ENCODE measurements at places on chromosomes 2 and 18.

GRCh38 chr2:166405569-166405926, 29.8 kb upstream of the SCN9A start:
- no peak for DNase-seq

GRCh38 chr2:36409935-36410334, 54.4 kb downstream of the CRIM1 start:
- DNase-seq, result no peak

- no peak for DNase-seq
These were observed 658.6 kb upstream of the FANCL start for GRCh38 chr2:58899692-58900091.

DNA sequence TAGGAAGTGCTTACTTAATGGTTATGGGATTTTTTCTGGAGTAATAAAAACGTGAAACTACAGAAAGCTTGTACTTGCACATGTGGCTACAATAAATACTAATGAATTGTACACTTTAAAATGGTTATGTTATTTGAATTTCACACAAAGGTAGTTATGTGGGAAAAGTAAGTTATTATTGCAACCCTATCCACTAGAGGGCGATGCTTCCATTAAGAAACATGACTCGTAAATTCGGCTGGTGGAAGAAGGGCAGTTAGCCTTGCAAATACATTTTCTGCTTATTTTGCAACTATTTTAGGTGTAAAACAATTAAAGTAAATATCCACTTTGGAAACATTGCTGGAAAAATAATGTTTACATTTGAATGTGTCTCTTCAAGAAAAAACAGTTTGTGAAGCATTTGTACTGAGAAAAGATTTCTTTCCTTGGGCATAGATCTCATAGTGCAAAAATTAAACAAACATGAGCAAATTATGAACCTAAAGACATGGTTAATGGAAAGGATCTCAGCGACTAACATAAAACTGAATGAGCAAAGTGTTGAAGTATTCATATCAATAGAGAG, 68.1 kb upstream of the CSRNP3 start:
- DNase-seq, result peak; percentile 7

- no peak for DNase-seq
These were observed 124.1 kb upstream of the NYAP2 start for GRCh38 chr2:225275443-225275842.

DNA sequence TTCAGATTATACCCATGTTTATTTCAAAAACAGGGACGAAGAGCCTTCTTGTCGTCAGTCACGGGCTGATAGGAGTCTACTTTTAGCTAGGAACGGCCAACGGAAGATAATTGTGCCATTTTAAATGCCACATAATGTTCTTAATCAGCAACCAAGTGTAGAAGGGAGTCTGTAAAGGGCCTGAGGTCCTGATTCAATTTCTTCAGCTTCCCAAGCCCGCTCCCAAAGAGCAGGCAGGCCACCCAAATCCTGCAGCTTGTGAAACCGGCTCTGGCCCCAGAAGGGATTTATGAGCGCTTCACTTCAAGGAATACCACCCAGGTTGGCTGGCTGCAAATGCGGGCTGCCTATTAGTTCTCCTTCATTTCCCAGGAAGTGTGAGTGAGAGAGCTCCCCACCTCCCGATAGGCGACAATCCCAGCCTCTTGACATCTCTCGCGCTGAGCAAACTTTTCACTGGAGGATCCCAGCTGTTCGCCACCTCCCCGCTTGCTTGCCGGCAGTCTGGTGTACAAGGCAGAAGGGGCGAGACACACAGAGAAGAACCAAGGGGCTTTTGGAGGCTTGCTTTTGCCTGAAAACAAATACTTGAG, 272.9 kb downstream of the CDH20 start:
- DNase-seq, result no peak

Measured in T-cell (primary cell).